Stimulated activated CD8-positive, alpha-beta memory T cell treated with anti-CD3 and anti-CD28 coated beads, Interleukin-2, amount 100 ng/mL, for 1 hour (primary cell): ENCODE measurements at places on chromosomes 6 and 20.

DNA sequence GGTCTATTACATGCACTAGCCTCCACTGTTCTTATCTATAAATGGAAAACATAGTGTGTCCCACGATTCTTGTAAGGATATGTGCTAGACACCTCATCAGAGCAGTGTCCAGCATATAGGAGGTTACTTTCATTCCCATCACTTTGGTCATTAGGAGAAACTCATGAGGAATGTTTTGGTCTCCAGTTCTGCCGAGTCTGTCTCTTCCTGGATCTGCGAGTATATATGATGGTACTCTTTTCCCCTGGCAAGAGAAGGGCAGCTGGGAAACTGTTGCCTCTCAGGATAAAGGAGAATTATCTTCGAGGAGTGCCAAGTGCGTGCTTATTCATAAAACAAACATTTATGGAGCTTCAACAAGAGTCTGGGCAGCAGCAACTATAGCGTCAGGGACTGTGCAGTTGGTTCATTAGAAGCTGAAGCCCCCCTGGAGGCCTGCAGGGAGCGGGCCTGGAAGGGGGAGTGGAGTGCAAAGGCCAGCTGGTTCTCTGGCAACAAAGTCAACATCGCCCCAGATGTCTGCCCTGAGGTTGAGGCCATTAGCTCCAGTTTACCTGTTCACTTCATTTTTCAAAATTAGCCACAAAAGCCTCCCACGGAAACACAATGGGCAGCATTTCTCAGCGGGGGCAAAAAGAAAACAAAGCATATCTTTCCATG is 811.9 kb downstream of the MAFB start:
- DNase-seq: no peak

DNA sequence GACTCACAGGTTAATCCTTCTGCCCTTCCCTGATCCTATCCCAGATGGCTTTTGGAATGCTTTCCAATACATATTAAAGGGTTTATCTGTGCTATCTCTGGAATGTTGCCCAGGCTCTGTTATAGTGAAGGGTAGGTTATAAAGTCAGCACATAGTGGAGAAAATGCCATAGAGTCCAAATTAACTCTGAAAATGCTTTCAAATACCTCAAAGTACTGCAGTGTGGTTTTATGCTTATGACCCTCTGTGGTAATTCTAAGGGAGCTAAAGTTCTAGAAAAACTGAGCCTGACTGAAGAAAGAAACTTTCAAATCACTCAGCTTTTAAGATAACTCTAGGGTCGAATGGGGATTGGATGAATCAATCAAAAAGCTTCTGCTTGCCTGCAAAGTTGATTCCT is 159.8 kb downstream of the PLCB1 start:
- DNase-seq: no peak

DNA sequence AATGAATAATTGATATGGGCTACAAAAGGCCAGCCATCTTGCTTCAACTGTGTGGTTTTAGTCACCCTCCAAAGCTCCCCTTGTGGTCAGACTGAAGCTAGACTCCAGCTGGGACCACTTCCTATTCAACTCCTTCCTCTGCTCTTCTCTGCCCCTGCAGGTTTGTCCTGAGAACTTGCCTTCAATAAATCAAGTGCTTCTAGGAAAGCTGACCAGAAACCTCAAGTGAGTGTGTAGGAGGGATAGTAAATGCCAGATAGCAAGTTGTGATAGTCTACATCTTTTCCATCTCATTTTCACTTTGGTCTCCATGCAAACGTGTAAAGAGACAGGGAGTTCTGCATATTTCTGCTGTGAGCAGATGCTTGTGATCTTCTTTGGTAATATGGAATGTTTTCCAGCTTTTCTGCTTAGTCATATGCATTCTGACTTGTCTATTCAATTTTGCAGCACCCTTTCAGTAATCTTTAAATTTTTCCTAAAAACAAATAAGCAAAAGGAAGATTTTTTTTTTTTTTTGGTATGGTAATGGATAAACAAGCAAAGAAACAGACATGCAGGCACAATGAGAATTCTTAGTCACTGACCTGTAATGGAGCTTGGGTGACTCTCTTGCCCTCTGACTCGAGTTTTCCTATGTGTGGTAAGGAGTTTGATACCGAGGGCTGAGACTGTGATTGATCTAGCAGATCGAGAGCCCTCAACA is 201.3 kb upstream of the BTBD3 start:
- no peak for DNase-seq

DNA sequence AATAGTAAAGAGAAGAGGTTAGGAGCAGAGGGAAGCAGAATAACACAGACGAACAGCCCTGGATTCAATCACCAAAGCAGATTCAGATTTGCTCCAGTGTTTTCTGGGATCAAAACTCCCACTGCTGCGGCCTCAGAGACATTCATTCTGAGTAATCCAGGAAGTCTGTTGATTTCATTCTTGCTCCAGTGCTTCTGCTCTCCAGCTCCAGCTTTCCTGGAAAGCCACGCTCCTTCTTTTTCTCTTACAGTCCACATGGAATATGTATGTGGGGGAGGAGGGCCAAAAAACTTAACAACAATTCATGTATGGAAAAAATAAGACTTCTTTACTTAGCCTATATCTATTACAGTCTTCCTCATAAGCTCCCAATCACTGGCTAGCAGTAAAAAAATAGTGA is 26.4 kb upstream of the UST start:
- no peak for DNase-seq

DNA sequence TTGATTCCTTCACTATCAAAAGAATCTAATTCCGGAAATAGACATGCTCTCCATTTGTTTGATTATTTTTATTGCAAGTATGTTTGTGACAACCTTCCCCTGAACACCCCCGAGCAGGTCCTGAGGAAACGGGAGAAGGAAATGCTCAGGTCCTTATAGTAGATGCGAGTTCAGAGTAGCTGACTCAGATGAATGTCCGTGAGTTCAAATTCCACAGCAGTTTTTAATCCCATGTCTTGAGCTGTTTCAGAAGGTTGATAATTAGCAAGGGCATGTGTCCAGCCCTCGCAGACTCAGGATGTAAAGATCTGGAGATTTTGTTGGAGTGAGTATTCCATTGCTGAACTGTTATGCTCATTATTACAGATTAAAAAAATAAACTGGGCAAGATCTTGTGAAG is 169.3 kb downstream of the BCAS1 start:
- no peak for DNase-seq

DNA sequence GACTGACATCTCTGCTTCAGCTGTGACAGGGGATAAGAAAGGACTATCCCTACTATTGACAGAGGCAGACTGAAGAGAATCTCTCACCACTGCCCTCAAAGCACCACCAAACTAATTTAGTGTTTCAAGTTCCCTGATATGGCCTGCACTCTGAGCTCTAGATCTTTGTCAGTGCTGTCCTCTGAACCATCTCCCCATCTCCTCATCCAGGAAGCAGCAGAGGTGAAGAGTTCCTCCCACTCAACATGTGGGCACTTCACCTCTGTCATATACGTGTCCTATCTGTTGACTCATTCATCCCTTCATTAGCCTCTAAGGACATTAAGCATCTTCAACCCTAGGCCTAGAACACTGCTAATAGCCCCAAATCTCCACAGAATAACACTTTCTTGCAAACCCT is 14.1 kb downstream of the FAM210B start:
- DNase-seq: no peak

DNA sequence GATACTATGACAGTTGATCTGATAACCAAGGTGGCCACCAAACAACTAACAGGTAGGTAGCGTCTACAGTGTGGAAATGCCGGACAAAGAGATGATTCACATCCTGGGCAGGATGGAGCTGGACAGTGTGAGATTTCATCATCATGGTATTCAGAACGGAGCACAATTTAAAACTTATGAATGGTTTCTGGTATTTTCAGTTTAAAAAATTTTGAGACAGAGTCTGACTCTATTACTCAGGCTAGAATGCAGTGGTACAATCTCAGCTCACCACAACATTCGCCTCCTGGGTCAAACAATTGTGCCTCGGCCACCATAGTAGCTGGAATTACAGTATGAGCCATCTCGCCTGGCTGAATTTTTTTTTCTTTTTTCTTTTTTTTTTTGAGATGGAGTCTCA is 43.8 kb downstream of the CEP57L1 start:
- no peak for DNase-seq

DNA sequence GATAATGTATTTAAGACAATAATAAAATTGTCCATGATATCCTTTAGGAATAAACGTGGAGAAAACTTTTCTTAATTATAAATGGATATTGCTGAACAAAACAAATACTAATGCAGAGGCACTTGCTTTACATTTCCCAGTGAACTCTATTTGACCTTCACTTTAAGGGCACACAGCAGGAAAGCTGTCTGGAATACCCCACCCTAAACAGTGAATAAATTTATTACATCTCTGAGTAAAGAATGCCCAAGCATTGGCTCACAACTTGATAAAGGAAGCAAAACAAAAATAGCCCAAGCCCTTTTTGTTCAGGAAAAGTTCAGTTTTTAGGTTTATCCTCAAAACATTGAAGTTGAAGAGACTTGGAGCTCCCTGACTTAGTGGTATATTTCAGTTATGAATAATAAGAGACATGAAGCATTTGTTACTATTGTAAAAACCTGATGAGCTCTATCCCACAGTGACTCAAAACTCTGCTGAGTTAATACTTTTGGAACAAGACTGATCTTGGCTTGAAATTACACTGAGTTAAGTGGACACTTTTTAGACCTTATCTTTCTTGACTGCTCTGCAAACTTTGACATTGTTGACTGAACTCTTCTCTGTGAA is 353.9 kb downstream of the BCKDHB start:
- DNase-seq: no peak

DNA sequence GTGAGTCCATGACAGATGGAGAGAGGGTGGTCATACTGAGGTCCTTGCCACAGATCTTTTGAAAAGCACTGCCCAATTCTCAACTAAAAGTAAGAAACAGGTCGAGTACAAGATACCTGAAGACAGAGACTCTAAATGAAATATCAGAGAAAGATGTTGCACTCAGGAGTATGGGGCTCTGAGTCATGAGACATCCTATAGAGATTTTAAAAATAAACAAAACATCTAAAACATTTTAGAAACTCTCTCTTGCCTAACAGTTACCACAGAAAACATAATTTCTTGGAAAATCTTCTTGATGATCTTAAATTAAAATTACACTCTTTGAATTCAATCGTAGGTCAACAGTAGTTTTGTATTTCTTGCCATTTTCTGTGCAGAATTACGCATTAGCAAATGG is 348.9 kb upstream of the MARCKS start:
- no peak for DNase-seq

- DNase-seq: no peak
Observed at GRCh38 chr20:34337982-34338726, 24.9 kb upstream of the ITCH start.

DNA sequence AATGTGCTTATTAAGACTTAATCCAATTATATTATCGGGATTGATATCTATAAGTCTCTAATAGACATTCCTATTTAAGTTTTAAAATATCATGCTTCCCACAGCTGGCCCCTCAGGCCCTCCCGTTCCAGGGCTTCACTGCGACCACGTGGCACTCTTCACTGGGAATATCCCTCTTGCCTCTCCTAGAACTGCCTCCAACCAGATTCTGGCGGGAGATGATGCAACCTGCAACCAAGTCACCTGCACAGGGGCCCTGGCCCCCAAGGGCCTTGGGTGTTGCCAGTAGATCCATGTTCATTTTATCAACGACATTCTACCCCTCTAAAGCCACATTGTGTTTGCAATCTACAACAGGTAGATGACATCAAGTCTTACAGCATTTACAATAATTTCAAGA is 18.4 kb upstream of the RAMACL start:
- no peak for DNase-seq

GRCh38 chr20:4073852-4074741 is 58.7 kb upstream of the RNF24 start:
- no peak for DNase-seq

DNA sequence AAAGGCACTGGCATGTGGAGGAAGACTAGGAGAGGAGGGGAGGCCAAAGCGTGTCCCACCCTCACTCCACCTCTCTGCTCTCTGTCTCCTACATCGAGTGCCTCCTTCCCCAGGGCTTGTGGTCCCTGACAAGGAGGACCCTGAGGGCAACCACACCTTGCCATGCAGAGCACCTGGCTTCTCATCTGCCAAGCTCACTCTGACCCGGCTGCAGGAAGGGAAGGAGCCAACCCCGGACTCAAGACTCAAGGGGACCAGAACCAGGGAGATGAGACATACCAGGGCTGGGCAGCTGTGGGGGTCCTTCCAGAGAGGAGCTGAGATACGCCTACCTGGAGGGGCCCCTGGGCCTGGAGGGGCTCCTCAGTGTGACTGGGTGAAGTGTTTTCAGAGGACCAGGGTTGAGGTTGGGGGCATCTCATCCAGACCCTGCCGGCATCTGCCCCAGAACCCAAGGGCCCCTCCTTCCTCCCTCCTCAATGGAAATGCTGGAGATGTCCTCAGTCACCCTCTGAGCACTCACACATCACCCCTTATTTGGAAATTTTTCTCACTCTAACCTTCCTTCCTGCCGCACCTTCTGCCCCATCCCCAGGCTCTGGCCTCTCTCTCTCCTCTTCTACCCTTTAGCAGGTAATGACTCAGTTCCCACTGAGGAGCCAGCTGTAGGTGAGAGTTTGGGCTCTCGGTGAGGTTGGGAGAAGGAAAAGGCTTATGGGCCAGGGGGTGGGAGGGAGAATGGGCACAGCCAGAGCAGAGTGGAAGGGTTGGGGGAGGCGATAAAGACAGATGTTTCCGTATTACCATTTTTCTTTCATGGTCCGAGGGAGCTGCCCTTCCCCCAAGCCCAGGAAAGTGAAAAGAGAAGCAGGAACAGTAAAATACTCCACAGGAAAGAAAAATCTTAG is 32.0 kb upstream of the POU5F1 start:
- no peak for DNase-seq

DNA sequence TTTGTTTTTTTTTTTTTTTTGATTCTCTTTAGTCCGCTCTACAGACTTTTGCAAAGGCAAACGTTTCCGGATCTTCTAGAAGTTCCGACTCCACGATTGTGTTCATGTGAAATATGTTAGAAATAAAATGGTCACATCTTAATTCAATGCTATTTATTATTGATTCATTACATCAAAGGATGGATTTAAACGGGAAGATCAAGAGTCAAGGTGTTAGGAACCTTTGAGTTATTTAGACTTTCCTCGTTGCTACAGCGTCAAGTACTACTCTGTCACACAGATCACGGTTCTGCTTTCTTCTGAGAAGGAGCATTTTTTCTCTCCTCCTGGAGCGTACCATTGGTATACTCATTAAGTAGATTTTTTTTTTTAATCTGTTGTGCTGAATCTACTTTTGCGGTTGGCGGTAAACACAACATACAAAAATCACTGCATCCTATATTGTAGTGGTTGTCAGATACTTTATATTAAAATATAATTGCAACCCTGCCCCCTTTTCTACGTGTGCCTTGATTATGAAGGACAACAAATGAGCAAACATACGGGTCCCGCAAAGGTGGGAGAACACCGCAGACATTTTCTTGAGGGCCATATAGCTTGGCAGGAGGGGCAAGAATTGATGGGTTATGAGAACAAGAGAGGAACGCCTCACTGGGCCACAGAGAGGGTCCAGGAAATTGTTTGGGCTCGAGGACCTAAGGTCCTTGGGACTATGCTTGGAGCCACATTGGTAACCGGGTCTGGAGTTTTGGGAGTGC is 17.5 kb downstream of the HMGN4 start:
- no peak for DNase-seq

DNA sequence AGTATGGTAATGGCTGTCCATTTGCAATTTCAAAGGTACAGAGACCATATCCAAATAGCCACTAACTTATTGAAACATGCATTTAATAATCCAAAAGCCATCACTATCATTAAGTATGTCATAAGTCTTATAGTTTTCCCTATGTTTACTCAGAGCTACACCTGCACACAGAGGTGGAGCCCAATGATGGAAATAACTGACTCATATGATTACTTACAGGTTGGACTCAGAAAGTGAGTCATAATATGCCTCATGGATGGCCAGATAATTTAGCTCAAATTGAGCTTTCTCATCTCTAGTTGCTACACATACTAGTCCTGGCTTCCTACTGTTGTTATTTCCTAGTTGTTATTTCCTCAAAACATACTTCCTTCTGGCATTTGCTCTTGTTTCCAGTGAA is 104.4 kb upstream of the KHDRBS2 start:
- no peak for DNase-seq
